ENCODE measurements at places on chromosomes 7 and 10.
A peak's percentile ranks its signal among the peaks of the same experiment; 100 is the strongest.

- no peak for DNase-seq
Observed at GRCh38 chr7:117284692-117285091, 38.2 kb downstream of the WNT2 start.

- no peak for DNase-seq
Observed at GRCh38 chr7:44956157-44956766, 22.6 kb downstream of the MYO1G start.

GRCh38 chr7:151447901-151448260 lies 7.9 kb upstream of the CRYGN start:
- DNase-seq: no peak

DNA sequence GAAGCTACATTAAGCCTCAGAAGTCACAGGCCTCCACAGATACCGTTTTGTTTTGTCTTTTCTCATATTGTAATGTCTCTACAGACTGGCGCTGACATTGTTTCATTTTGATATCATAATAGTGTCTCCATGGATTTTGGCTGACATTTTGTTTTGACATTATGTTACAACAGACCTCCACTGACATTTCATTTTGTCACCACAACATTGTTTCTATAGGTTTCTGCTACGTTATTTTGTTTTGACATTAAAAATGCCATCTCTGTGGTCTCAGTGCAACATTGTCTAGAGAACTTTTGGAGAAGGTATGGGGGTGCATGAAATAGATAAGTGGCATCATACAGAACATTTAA lies 666.8 kb downstream of the PARD3 start:
- DNase-seq: no peak

DNA sequence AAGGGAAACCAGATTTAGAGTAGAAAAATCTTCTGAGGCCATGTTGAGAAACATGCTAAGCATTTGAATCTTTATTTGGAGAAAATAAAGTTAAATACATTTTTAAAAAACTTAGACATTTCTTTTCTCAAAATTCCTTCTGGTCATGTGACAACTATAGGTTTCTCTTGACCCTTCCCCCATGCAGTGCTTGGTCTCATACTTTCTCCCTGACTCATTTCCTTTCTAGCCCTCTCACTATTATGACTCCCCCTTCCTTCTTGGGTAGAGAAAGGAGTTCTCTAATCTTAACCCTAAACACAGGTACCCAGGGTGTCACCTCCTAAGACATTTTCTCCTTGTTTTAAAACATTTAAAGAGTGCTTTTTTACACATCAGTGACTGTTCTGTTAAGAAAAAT lies 179.5 kb upstream of the TMEM106B start:
- DNase-seq: peak; percentile 32

DNA sequence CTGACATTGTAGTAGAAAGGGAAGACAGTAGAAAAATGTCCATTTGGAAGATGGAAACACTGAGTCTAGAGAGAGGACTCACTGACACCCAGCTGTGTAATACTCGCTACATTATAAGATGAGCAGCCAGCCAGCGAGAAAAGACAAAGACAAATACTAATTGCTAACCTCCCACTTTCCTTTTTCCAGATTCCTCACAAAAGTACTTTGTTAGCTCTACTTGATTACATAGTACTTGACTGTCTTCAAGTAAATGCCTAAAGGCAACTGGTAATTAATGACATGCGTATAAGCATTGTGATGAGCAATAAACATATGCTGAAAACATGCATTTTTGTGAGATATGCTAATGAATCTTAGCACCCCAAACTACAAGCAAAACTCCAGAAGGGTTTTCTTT lies 363.1 kb downstream of the GPAM start:
- DNase-seq: no peak

DNA sequence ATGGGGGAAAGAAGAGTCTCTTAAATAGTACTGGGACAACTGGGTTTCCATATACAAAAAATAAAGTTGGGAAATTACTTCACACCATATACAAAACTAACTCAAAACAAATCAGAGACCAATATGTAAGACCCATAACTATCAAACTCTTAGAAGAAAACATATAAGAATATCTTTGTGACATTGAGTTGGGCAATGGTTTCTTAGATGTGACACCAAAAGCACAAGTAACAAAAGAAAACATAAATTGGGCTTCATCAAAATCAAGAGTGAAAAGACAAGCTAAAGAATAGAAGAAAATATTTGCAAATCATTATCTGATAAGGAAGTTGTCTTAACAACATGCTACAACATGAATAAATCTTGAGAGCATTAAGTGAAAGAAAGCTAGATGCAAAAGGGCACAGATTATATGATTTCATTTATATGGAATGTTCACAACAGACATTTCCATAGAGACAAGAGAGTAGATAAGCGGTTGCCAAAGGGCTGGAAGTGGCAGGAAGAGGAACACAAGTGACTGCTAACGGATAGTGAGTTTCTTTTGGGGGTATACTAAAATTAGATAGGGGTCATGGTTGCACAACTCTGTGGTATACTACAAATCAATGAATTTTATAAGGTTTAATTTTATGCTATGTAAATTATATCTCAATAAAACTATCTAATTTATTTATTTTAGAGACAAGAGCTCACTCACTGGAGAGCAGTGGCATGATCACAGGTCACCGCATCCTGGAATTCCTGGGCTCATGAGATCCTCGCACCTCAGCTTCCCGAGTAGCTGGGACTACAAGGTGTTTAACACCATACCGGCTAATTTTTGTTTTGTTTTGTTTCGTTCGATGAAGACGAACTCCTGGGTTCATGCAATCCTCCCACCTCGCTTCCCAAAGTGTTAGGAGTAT lies 35.4 kb downstream of the JMJD1C start:
- peak; percentile 78 for DNase-seq

DNA sequence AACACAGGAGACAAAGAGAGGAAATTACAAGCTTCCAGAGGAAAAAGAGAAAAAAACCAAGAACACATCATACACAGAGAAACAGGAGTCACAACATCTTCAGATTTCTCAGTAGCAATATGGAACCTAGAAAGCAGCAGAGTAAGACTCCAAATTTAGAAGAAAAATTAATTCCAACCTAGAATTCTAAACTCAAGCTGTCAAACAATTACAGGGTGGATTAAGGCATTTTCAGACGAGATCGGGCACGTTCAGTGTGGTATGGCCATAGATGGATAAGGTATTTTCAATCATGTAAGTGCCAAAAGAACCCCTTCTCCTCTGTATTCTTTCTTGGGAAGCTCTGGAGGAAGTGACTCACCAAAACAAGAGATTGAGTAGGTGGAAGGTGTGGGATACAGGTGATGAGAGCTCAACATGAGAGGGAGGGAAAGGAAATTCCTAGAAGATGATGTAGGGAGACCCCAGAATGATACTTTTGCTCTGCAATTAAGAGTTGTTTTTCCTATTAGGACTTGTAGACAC lies 51.6 kb downstream of the FAM204A start:
- no peak for DNase-seq

- DNase-seq: no peak
Observed at GRCh38 chr7:34850681-34851080, 186.6 kb downstream of the DPY19L1 start.

- no peak for DNase-seq
Observed at GRCh38 chr10:108375691-108376090, 1211.2 kb upstream of the SORCS1 start.

- no peak for DNase-seq
Observed at GRCh38 chr7:68562323-68562899, 1035.9 kb upstream of the AUTS2 start.

DNA sequence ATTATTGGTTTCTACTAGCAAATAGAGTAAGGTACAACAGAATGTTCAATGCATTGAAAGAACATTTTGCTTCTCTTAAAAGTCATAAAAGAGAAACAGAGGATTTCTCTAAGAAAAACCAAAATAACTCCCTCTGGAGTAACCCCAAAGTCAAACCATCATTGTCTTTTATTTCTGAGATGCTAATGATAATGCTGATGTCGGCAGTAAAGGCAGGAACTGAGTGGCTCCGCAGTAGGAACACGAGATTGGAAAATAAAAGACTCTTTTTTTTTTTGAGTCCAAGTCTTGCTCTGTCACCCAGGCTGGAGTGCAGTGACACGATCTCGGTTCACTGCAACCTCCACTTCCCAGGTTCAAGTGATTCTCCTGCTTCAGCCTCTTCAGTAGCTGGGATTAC lies 2.7 kb upstream of the USP54 start:
- DNase-seq: no peak

DNA sequence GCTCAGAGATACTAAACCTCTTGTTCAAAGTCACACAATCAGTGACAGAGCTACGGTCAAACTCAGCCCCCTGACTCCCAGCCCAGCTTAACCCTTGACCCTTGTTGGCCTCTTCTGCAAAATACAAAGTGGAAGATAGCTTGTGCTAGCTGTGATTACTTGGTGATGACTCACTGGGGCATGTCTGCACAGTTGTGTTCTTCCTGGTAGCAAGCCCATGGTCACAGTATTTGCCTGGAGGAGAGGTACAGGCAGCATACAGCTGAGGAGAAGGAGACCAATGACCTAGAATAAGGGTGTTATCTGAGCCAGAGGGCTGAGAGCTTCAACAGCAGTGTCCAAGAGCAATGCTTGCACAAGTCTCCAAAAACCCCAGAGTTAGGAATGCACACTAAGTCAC lies 5.7 kb upstream of the HSPA12A start:
- DNase-seq: peak; percentile 57

GRCh38 chr10:125157505-125157904 lies 2.9 kb downstream of the CTBP2 start:
- no peak for DNase-seq

GRCh38 chr7:63028376-63029206 lies 970.1 kb upstream of the ZNF722 start:
- DNase-seq: no peak

GRCh38 chr7:74183142-74183541 lies 9.0 kb downstream of the EIF4H start:
- DNase-seq: no peak

DNA sequence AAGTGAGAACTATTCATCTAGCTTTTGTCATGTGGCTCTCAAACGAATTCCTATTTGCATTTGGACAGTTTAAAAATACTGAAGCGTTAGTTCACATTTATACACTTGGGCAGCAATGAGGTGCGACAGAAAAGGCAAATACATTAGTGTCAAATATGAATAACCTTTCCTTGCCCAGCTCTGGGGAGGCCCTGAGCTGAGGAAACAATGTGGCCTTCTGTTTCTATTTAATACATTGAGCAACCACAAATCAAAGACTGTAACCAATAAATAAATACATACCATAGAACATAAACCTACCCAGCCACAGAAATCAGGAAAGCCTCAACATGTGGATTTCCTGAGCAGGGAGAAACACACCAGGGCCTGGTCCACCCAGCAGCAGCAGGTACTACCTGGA lies 585.2 kb downstream of the PARD3 start:
- no peak for DNase-seq

- DNase-seq: no peak
Observed at GRCh38 chr7:106068986-106069385, 43.1 kb downstream of the SYPL1 start.

DNA sequence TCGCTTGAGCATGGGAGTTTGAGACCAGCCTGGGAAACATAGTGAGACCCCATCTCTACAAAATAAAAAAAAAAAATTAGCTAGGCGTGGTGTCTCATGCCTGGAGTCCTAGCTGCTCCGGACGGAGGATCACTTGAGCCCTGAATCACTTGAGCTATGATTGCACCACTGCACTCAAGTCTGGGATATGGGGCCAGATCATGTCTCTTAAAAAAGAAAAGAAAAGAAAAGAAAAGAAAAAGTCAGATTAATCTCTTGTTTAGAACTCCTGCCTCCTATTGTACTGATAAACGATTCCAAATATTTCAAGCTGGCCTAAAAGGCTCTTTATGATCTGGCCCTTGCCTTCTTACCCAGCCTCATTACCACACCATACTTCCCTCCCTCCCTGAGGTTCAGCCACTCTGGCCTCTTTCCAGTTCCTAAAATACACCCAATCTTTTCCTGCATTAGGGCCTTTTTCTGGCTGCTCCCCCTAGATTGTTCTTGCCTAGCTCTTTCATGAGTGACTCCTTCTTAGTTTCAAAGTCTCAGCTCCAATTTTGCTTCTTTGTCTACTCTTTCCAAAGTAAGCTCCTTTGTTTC lies 41.7 kb downstream of the VCL start:
- DNase-seq: no peak

GRCh38 chr7:51965454-51965853 lies 648.8 kb upstream of the COBL start:
- no peak for DNase-seq

DNA sequence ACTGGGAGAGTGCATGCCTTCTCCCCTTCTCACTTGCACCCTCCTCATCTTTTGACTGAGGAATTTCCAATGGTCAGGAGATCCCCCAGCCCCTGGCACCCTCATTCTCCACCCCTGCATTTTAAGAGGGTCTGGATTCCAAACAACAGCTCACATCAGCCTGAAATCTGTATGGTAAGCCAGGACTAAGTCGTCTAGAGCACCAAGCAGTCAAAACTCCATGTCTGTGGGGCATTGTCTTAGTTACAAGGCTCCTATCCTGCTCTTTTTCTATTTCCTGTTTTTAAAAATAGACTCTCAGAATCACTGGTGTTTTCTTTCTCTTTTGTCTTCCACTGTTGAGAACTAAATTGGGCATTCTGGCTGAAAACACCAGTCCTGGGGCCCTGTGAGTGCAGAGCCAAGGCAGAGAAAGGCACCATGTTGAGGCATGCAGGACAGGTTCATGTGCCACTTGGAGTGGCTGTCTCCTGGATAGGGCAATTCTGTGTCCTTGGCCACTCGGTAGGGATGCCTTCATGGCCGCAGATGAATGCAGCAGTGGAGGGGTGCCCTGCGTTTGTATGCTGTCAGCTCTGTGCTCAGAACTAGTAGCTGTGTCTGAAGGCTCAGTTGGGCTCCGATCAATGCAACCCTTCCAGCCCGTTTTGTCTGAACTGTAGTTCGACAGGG lies 216.6 kb upstream of the YAE1 start:
- no peak for DNase-seq

DNA sequence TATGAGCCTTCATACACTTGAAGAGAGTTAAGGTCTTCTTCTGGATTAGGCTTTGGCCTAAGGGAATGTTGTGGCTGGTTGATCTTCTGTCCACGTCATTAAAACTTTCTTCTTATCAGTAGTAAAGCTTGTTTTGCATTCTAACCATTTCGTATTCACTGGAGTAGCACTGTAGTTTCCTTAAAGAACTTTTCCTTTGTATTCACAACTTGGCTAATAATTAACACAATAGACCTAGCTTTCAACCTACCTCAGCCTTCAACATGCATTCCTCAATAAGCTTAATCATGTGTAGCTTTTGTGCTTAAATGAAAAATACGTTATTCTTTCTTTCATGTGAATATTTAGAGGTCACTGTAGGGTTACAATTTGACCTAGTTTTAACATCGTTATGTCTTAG lies 42.8 kb downstream of the AKR1C8 start:
- peak; percentile 77 for DNase-seq

- peak; percentile 66 for DNase-seq
Observed at GRCh38 chr7:70384891-70385290, 747.1 kb upstream of the GALNT17 start.

Data from Caki2 (cell line).